ENCODE measurements at places on chromosomes 12 and 14.

- DNase-seq: no peak
Observed at GRCh38 chr12:85299053-85299452, 19.0 kb downstream of the ALX1 start.

- DNase-seq: no peak
Observed at GRCh38 chr12:104733717-104734175, 224.3 kb downstream of the SLC41A2 start.

GRCh38 chr12:40146800-40147797 is 41.2 kb upstream of the SLC2A13 start:
- DNase-seq: no peak

DNA sequence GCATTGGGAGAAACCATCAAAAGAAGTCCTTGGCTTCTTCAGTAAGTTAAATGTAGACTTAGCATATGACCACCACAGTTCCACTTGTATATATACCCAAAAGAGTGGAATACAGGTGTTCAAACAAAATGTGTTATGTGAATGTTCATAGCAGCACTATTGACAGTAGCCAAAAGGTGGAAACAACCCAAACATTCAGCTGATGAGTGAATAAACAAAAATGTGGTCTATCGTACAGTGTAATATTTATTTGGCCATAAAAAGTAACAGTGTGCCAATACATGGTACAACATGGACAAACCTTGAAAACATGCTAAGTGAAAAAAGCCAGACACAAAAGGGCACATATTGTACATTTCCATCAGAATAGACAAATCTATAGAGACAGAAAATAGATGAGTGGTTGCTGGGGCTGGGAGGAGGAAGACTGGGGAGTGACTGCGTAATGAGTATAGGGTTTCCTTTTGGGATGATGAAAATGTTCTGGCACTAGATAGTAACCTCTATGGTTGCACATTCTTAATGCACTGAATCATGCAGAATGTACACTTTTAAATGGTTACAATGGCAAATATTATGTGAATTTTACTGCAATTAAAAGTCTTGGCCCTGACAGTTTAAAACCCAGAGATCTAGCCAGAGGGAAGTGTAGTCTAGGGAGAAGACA is 5.5 kb downstream of the ERP29 start:
- no peak for DNase-seq

- DNase-seq: no peak
Observed at GRCh38 chr14:57405562-57405961, 15.2 kb downstream of the NAA30 start.

DNA sequence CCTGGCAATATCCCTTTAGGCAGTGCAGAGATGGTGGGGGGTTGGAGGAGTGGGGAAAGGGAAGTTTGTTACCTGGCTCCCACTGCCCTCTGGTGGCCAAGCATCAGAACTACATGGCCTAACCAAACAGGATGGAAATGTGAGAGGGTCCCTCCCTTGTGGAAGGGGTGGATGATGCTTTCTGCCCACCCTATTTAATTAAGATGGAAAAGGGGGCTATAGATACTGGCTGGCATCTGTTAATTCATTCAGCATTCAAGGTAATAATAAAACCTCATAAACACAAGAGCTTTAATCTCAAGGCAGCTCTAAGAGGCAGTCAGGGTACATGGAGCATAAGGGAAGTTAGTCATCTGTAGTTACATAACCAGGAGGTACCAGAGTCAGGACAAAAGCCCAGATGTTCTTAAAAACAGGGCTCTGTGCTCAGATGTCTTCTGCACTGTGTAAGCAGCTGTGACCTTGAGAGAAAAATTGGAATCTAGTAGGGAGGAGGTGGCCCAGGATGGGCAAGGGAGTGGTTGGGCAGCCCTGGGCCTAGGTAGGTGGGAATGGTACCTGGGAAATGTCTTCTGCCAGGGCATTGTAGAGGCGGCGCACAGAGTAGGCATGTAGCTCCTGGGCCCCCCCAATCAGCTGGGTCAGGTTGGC is 4.6 kb downstream of the AP1G2 start:
- no peak for DNase-seq

DNA sequence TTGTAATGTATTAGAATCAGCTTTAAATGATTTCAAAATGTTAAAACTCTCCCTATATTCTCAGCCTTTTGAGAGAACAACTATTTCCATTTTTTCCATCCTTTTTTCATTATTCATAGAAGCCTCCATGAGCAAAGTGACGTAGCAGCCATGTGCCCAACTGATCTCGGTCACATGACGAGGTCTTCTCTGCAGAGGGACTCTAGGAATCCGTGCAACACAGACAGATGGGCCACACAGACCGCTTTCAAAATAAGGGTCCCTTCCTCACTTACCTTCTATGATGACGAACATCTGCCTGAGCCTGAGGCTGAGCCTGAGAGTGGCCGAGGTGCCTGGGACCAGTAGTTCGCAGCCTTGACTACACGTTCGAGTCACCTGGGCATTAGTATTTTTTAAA is 293.8 kb downstream of the FOXN3 start:
- no peak for DNase-seq

DNA sequence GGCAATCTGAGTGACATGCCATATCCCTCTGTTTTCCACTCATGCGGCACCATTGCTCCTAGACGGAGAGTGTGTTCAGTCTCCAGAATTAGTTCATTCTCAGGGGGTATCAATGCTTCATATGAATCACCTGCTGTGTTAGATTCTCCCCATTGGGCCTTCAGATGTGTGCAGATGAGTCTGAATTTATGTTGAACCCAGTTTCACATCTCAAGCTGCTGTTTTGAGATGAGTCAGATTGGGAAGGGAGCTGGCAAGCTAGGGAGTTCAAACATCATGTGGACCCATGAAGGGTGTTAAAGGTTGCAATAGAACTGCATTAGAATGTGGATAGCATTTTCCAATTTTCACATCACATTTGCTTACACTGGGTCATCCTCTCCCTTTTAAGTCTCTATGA is 46.9 kb upstream of the KCNA1 start:
- DNase-seq: no peak

DNA sequence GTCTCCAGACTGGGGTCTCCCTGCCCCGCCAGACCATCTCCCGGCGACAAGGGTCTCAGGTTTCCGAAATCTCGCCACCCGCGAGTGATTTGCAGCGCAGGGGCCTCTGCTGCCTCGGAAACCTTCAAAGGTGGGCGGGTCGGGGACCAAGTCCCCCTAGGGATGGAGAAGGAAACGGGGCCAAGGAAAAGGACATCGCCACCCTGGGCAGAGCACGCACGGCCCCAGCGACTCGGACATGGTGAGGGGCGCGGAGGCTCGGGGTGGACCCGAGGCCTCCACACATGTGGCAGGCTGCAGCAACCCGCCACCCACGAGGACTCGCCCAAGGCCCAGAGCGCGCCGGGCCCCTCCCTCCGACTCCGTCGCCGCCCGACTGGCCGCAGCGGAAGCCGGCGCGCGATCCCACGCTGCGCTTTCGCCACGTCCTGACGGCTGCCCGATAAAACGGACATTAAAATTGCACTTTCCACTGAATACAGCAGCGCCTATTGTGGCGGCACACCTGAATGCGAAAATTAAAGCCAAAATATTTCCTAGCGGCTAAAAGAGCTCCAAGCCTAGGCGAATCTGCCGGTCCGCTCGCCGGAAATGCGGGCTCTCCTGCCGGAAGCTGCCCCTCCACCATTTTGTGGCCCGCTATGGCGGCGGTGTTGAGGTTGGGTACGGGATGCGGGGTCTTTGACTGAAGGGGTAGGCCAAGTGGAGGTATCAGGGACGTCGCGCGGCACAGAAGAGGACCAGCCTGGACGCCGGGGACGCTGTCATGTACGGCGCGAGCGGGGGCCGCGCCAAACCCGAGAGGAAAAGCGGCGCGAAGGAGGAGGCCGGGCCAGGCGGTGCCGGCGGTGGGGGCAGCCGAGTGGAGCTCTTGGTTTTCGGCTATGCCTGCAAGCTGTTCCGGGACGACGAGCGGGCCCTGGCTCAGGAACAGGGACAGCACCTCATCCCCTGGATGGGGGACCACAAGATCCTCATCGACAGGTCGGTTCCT is at the start of gene SFSWAP:
TSS of gene SFSWAP (plus strand) at position 627 of the 994 bp plus-strand sequence. CDS start at position 767, 140 bp downstream.
- peak; percentile 65 for DNase-seq

DNA sequence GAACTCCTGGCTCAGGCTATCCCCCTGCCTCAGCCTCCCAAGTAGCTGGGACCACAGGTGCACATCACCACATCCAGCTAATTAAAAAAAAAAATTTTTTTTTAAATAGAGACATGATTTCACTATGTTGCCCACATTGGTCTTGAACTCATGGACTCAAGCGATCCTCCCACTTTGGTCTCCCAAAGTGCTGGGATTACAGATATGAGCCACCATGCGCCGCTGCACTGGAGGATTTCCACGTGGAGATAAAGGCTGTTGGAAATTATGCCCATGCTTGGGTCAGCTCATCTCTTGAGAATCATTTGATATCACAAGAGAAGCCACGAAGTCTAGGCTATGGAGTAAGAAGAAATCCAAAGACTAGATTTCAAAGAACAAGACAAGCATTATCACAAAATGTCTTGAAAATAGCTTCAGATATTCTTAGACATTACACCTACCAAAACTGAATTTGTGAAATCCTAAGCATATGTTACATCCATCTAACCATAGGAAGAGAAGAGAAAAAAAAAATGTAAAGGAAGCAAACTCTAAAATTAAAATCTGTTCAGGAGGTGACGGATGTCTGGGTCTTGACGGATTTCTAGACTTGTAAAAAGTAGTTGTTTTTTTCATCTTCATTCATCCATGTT is 99.1 kb downstream of the PTPN11 start:
- no peak for DNase-seq

DNA sequence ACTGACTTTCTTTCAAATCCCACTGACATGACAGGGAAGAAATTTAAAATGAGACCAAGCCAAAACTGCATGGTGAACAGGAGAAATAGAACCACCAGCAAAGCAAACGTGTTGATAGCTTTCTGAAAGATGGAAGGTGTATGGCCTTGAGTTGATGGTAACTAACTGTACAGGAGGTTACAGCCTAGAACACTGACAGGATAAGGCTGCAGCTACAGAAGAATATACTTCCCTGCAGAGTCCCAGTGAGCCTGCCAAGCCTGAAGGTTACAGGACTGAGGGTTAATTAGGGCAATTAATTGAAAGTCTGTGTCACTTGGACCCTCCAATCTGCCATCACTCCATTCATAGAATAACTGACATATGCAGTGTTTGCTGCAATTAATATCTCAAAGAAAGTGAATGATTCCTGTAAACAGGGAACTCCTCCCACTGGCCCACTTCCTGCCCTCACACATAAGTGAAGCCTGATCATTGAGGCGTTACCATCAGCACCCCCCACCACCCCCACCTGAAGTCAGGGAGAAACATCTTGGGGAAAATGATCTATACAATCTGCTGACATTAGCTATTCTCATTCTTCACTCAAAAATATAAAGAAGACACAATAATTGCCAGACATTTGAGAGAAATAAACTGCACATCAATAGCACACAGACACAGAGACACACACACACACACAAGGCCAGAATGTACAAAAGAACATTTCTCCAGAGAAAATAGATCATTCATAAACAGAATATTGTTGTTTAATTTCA is 73.4 kb downstream of the GTF2A1 start:
- DNase-seq: no peak

DNA sequence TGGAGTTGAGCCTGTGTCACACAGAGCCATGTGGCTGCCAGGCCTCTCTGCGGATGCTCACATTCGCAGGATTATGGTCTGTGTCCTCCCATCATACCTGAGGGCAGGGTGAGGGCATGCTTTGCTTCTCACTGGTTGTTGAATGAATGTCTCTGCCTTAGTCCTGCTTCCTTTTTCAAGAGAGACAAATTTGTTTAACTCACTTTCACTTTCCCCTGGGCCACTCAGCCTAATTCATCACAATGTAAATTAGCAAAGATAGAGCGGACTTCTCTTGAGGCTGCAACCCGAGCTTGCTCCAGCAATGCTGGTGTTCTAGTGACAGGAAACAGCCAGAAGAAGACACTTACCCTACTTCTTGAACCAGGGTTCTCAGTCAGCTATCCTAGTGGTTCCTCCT is 35.5 kb upstream of the PAX9 start:
- DNase-seq: no peak

- DNase-seq: peak; percentile 19
Observed at GRCh38 chr14:91980157-91980556, 32.7 kb upstream of the FBLN5 start.

DNA sequence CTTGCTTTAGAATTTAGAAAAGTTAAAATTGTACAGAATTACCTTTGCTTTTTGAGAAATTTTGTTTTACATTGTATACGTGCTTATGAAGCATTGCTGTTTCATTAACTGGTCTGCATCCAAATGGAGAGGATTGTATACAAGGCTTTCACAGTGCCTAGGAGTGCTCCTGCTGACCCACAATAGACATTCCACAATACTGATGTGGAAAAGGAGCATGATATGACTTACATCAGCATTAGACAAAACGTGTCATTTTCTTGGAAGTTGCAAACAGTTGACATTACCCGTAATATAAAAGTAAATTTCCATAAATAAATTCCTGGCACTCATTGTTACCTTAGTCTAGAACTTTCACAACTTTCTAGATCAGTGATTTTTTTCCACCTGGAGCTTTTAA is 1.9 kb downstream of the PRKD1 start:
- DNase-seq: no peak

- no peak for DNase-seq
Observed at GRCh38 chr14:54440037-54440436, 1.1 kb downstream of the CNIH1 start.

GRCh38 chr12:93639406-93639805 is 37.8 kb upstream of the CRADD start:
- DNase-seq: no peak

DNA sequence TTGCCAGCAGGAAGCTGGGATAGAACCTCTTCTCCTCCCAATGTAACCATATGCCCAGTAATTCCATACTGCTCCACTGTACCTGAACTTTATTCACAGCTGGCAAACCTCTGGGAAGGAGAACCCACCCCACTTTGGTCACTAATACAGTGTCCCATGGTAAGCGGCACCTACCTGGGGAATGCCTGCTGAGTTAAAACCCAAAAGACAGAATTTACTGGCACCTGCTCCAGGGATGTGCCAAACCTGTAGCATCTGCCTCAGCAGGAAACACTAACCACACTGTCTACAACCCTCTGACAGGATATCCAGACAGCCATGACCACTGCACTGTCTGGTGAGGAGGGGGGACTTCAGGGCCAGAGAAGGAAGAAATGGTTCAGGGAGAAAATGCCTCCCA is 26.6 kb downstream of the DDX24 start:
- DNase-seq: no peak

- DNase-seq: no peak
Observed at GRCh38 chr12:68453278-68453677, 121.1 kb upstream of the MDM1 start.

GRCh38 chr14:71190770-71191374 is 283.6 kb downstream of the PCNX1 start:
- DNase-seq: no peak

- no peak for DNase-seq
Observed at GRCh38 chr12:28130625-28131598, 59.3 kb upstream of the CCDC91 start.

All from activated CD4-positive, alpha-beta T cell treated with anti-CD3 and anti-CD28 coated beads, Interleukin-2, amount 50 U/mL, for 24 hours (primary cell).